Right ventricle myocardium inferior (tissue), 1 donor: ENCODE measurements at places on chromosomes 6 and 20. TPM values are rescaled to one million over a fixed set of nuclear protein-coding genes. Genes with fewer than 3 reads are reported as not detected.

Gene FRMD1
- total RNA-seq = 0.41 TPM

Gene C20orf202
- total RNA-seq = 0.14 TPM

- no peak for DNase-seq
These were observed 101.6 kb downstream of the ATXN1 start for GRCh38 chr6:16659466-16660156.

Gene RGS17
- total RNA-seq = 0.05 TPM

DNA sequence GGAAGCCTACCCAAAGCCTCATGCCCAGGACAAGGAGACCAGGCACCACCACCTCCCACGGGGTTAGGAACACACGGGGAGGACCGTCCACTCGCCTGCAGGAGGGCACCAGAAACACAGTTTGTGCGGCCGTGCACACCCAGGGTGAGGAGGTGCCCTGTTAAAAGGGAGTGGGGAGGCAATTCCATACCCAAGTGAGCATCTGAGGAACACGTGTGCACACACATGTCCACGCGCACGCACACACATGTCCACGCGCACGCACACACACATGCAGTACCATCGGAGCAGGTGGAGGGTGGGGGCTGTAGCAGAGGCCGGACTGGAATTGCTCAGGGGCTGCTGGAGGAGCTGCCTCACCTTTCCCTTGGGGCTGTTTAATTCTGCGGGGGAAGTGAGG lies 259.4 kb downstream of the TAF4 start:
- no peak for DNase-seq

Gene COL11A2
- 1.1 TPM for total RNA-seq

Gene NDUFAF5
- total RNA-seq = 71.6 TPM

DNA sequence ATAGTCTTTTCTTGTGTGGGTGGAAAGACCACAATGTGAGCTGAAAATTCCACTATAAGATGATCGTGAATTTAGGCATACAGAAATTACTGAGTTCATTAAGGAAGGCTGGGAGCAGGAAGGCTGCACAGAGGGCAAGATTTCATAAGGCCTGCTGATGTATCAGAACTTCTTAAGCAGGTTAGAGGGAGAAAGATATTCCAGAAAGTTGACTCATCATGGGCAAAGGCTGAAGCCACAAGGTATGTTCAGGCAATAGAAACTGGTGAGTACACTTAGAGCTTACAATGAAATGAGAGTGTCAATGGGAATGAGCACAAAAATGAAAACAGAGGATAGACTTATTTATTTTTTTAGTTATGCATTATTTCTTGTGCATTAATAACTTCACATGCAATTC lies 618.6 kb downstream of the CBLN4 start:
- DNase-seq = no peak

DNA sequence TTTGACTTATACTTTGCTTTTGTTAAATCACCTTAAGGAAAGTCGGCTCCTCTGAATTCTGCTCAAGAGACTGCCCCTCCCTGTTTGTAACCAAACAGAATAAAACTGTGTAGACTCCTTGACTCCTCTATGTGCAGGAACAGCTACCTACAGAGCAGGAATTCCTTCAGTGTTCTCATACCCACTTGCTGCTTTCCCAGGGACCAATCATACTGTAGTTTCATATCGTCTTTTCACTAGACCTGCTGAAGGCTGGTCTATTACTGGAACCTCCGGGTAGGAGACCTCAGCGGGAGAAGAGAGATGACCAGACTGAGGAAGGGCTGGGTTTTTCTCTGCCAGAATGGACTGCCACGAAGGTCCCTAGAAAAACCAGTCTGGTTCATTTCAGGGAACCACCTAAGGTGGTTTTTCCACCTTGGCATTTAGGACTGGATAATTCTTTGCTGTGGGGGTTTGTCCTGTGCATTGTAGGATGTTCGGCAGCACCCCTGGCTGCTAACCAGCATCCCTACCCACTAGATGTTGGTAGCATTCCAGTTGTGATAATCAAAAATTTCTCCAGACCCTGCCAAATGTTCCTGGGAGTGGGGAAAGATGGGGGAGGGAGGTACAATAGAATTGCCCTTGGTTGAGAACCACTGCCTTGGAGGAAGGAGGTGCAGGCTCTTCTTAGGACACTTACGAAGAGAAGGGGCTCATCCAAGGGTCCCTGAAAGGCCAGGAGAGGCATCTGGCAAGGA lies 80.5 kb downstream of the DNAAF9 start:
- DNase-seq = no peak

Gene MYL9
- 1,923 TPM for total RNA-seq

DNA sequence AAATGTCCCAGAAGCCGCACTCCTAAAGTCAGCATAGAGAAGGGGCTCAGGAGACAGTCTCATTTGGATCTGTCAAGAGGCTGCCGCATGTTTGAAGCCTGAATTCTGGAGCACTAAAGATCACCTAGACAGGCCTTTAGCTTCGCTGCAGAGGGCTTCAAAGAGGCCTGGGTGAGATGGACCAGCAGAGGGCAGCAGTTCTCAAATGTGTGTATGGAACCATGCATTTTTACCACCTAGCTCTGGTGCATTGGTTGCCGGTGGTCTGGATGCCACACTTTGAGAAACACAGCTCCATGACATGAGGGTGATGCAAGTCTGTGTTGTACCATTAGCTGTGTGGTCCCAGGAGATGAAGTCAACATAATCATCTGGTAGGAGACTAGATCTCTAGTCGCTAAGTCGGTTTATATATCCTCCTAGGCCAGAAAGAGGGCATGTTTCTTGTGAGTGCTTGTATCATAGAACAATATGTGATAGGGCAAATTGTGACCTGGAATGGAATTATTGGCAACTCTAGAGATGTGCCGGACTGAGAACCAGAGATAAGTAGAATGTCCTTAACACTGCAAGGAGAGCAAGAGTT lies 64.8 kb downstream of the KIAA0319 start:
- peak; percentile 76 for DNase-seq

- no peak for DNase-seq
These were observed 202.8 kb upstream of the CST7 start for GRCh38 chr20:24746351-24746685.

GRCh38 chr6:70162972-70163371 lies 139.9 kb downstream of the COL9A1 start:
- DNase-seq = no peak

Gene C6orf118
- total RNA-seq = not detected

GRCh38 chr20:31693987-31694661 lies 28.5 kb downstream of the BCL2L1 start:
- no peak for DNase-seq

Gene THEMIS
- 0.08 TPM for total RNA-seq

DNA sequence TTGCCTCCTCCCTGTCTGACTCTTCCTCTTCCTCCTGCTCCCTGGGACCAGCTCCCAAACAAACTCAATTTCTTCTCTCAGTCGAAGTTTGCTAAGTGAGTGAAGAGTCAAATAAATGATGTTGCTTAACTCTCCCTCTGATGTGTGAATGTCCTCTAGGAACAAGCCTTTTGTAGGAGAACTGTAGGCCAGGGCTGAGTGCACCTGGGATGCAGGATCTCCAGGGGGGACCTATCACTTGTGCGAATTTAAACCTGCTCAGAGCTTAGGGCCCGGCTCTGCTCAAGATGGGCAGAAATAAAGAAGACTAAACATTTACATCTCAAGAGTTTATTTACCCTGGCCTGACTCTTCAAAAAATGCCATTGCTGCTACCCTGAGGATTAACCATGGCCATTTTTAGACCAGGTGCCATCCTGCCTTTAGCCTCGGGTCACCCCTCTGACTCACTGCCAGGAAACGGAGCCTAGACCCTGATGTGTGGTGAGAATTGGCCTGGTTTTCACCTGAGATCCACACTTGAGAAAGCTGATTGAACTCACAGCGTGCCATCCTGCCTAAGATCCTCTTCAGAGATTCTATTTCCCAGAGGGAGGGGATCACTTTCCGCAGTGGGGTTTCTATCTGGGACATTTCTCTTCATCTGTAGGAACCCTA lies 63.6 kb upstream of the CD93 start:
- no peak for DNase-seq
